ENCODE measurements at places on chromosomes 11 and 22.

GRCh38 chr22:37804352-37804880, 3.3 kb upstream of the GCAT start:
- no peak for DNase-seq

GRCh38 chr22:34534101-34534500, 531.9 kb upstream of the ISX start:
- DNase-seq: no peak

DNA sequence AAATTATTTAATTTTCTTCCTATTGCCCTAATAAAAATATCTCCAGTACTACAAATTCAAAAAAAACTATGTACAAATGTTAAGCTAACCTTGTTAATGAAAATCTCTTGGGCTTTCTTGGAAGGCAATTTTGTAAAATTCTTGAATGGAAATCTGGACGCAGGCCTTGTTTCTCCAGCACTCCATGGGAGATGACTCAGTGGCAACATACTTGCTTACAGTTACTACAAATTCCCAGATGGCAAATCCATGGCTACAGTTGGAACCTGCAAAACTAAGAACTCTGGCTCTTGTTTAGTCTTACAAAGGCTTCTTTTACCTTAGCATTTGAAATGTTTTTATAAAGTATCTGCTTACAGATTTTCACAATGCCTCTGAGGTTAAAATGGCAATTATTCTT, 725.2 kb downstream of the DLG2 start:
- DNase-seq: no peak

DNA sequence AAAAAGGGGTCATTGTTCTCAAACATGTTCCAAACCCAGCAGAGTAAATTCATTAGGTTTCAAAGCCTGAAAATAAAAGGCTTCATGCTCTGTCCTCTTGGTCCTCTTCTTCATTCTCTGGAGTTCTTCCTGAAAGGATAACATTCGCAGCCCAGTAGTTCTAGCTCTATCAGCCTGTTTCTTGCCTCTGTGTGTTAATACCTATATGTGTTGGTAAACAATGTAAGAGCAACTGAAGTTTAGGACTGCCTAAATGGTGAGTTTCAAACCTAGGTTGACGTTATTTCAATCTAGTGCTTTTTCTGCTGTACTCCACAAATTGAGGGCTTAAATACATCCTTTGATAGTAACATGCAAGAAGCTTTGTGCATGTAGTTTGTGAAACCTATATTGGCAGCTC, 9.4 kb downstream of the AASDHPPT start:
- no peak for DNase-seq

DNA sequence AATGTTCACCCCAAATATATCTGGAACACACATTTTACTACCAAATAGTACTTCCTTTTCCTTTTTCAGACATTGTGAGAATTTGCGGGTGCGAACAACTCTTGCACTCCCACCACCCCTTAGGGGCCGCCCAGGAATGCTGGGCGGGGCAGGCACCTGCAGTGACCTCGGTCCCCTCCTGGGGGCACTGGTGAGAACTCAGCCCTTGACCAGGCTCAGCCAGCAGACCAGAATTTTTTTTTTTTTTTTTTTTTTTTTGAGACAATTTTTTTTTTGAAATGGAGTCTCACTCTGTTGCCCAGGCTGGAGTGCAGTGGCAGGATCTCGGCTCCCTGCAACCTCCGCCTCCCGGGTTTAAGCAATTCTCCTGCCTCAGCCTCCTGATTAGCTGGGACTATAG, 75.8 kb downstream of the ARHGAP8 start:
- no peak for DNase-seq

DNA sequence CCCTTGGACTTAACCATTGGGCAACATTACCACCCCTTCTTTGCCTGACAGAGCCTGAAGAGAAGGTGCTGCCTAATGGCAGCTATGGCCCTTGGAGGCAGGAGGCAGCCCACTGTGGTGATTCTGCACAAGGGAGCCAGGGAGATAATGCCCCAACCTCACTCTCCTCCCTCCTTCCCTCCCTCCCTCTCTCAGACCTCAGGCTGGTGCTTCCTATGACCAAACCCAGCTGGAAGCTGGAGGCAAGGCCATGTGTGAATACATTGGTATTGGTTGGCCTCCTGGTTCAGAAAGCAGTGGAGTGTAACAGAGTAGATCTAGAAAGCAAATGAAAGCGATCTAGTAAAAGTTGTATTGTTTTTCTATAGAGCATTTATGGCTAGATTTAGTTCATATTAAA, 233.1 kb downstream of the CSNK2A3 start:
- no peak for DNase-seq

DNA sequence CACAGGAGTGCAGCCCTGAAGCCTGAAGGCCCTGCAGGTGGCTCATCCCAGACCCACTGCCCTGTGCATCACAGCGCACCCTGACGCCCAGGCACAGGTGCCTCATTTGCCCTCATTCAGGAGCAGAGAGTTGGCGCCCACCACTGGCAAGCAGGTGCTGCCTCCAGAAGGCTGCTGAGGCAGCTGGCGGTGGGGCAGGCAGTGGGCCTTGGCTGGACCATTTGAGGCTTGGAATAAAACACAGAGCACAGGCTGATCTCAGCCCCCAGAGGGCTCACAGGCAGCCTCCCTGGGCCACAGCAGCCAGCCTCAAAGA, 1151.9 kb downstream of the BRD1 start:
- no peak for DNase-seq
